Astrocyte (in vitro differentiated cells and primary cell): ENCODE measurements at places on chromosomes 5 and 9.

- no peak for DNase-seq
Observed at GRCh38 chr9:135769489-135770202, 67.7 kb downstream of the KCNT1 start.

GRCh38 chr9:132726576-132727130 lies 56.4 kb downstream of the GTF3C4 start:
- no peak for DNase-seq

GRCh38 chr9:6938447-6938846 lies 180.7 kb downstream of the KDM4C start:
- peak; percentile 98 for DNase-seq

- no peak for DNase-seq
Observed at GRCh38 chr9:135077497-135078200, 9.8 kb upstream of the OLFM1 start.

GRCh38 chr9:36640771-36641381 lies 68.2 kb downstream of the MELK start:
- no peak for DNase-seq

GRCh38 chr9:1979741-1980367 lies 35.3 kb upstream of the SMARCA2 start:
- peak; percentile 94 for DNase-seq

DNA sequence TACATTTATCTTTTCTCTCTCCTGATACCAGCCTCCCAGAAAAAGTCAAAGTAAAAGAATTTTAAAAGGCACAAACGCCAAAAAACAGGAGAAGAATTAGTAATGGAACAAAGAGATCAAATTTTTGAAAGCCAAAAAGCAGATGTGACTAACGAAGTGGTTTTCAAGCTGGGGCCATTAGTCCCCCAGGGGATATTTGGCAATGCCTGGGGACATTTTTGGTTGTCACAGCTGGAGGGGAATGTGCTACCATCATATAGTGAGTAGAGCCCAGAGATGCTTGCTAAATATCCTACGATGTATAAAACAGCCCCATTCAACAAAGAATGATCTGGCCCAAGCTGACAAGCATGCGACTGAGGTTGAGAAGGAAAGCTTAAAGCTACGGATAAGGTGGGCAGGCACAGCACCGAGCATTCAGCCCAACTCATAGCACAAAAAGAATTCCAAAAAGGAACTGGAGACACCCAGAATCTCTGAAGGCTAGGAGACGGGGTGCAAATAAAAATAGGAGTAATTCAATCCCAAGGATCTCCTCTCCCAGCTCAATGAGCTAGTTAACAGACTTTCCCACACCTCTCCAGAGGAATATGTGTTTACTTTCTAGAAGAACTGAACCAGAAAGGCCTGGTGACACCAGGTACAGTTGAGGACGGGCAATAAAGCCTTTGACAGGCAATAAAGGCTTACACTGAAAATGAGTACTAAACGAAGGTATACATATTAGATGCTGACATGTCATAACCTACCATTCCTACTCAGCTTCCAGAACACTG lies 269.0 kb downstream of the DENND1A start:
- no peak for DNase-seq

DNA sequence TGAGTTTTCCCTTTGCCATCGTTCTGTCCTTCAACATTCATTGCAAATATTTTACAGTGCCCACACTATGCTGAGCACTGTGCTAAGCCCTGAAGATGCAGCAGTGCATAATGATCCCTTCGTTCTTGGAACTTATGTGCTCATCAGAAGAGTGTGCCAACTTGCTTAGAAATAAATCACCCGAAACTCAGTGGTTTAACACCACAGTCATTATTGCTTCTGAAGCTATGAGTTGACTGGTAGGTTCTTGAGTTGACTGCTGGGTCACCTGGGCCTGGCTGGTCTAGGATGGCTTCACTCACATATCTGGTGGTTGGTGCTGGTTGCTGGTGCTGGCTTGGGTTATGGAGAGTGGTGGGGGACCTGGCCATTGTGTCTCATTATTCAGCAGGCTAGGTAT lies 20.9 kb downstream of the PCSK5 start:
- no peak for DNase-seq

- peak; percentile 22 for DNase-seq
Observed at GRCh38 chr9:132235894-132236661, 74.2 kb downstream of the NTNG2 start.

GRCh38 chr5:90345684-90346083 lies 63.9 kb downstream of the CETN3 start:
- no peak for DNase-seq

DNA sequence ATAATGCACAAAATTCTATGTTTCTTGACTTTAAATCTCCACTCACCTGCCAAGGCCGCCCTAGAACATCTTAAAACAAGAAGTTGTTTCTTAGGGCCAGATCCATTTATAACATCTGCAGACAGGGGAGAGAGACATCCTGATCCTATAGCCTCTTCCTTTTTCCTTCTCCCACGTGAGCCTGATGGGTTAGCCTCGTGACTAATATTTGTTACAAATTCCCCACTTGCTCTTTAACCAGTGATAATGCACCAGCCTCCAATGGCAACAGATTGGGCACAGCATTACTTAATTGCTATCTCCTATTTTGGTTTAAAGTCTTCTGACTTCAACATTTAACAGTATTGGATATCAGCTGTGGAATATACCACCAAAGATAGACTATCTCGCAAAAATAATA lies 196.5 kb downstream of the GADD45G start:
- no peak for DNase-seq

- no peak for DNase-seq
Observed at GRCh38 chr9:137255448-137256114, 454 bp downstream of the NELFB start.

- DNase-seq, result no peak
Observed at GRCh38 chr9:121009650-121010049, 40.4 kb downstream of the C5 start.

GRCh38 chr5:1479066-1479465 lies 33.8 kb upstream of the SLC6A3 start:
- no peak for DNase-seq

GRCh38 chr9:35673132-35674024 lies at the start of gene CA9:
CA9 (plus strand) TSS chr9:35673928; CDS start chr9:35673960, 32 bp downstream.
- no peak for DNase-seq

DNA sequence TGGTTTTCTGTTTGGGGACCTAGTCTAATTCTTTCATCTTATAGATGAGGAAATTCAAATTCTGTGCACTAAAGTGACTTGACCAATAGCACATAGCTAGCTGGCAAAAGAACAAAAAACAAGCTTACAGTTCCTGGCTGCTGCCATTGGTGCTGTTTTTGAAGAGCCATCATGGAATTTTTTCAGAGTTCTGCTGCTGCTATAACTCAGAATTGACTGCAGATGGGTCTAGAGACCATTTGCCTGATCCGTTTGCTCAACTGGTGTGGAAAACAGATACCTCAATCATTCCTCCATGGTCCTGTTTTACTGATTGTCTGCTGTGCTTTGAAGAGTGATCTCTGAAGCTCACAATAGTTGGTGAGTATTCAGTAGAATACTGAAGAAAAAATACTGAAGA lies 15.2 kb downstream of the FBXL7 start:
- no peak for DNase-seq

- no peak for DNase-seq
Observed at GRCh38 chr9:16343249-16344237, 526.9 kb downstream of the BNC2 start.

GRCh38 chr5:43042176-43042625 lies 2.1 kb upstream of the ANXA2R start:
- peak; percentile 69 for DNase-seq

DNA sequence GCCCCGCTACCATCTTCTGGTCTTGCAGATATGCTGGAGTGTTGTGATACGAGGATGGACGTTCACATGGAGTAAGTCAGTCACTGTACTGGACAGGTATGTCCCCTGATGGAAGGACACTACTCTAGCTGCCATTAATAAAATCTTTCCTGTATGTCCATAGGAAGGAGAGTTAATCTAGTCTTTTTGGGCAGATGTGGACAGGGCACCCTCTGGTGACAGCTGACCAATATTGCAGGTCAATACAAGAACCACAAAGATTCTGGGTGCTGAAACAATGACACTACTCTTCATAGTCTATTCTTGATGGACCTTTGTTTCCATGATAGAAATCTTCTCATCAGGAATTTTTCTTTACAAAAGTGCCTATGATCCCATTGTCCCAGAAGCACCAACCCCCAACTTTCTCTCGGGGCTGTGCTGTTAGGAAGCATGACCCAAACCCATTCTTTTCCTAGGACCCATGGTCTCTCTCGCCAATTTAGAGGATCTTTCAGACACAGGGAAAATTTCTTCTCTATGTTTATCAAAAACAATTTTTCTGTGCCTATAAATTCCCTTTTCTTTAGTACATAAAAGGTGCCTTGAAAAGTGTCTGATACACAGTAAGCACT lies 376.9 kb downstream of the DTWD2 start:
- DNase-seq, result no peak

- no peak for DNase-seq
Observed at GRCh38 chr9:76916231-76916630, 10.3 kb upstream of the PRUNE2 start.

GRCh38 chr5:111830333-111830732 lies 73.3 kb upstream of the NREP start:
- peak; percentile 84 for DNase-seq

DNA sequence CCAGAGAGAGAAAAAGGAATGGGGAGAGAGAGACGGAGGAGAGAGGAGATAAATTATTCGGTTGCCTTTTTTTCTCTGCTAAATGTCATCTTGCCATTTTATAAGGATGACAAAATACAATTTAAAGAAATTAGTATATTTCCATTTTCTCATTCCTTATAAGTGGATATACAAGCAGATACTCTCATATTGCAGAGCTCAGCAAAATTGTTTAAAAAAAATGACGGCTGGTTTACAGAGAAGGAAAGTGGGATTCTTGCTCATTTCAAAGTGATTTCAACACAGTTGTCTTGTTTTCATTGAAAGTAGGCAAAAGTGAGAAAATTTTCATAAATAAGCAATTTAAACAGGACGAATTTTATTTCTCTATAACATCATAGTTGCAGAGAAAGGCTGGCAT lies 641.9 kb upstream of the CDH6 start:
- no peak for DNase-seq

DNA sequence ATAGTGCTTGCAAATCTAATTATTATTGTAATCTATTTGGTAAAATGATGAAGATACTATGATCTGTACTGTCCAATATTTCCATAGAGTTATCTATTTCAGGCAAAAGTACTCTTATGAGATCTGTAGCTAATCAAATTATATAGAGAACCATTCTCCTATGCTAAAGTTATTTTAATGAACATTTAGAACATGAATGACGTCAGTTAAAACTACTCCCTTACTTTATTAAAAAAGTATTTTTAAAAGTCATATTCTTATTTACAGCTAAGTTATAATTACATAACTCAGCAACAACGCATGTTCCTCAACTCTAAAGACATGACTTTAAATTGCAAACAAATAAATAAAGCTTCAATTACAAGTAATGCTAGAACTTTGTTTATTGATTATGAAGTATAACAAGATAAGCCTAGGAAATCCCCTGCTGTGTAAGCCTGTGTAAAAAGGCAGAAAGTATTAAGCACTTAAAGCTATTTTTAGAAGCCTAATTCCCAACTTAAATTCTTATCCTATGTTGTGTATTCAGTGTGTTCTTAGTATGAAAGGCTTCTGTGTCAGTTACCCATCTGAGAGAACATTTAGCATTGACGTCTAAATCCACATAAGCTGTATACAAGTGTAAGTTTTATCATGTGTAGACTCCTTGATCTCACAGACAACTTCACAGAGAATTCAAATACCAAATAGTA lies 285.7 kb downstream of the HCN1 start:
- DNase-seq, result no peak

DNA sequence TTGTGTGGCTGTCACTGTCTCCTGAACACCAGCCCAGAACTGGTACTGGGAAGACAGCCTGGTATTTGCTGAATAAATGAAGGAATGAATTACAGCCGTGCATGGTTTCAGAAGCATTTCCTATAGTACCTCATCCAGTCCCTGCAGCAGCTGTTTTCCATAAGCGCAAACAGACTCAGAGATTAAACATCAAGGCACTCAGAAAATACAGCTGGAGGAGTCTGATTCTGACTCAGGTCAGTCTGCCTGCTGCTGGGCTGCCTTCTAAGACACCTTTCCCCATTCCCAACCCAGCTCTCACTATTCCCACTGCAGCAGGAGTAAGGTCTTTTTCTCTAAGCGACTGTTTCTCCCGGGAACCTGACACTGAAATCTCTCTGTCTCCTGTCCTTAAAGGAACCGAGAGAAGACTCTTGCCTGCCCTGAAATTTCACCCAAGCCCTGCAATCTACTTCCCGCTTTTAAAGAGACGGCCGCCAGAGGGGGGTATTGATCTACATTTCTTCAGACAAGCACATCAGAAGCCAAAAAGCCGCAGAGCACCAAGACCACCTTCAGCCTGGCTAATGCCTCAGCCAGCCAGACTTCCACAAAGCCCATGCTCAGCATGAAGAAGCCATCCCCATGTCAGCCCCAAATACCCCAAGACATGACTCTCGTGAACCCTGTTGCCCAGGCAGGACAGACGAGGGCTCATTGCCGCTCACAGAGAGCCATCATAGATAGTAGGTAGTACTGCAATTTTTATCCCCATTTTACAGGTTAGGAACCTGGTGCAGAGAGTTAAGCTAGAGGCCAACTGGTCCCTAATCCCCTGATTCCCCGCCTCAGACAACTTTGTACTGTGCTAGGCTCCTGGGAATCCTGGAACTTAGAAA lies 5.4 kb upstream of the FOXI1 start:
- peak; percentile 41 for DNase-seq

DNA sequence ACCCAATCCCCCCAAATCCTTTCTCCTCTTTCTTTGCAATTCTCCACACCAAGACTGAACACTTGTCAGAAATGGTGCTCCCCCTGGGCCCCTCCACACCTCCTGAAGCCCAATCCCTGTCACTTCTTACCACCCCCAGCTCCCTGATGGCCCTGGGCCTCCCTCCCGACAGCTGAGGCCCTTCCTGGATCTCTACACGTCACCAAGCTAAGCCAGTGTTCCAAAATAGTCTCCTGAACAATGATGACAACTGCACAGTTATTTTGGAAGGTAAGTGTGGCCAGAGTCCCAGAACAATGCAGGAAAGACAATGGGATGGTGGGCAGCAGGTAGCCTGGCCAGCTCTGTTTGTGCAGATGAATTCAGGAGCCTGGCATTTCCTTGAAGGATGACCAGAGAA lies 63.7 kb upstream of the PRSS3 start:
- no peak for DNase-seq

DNA sequence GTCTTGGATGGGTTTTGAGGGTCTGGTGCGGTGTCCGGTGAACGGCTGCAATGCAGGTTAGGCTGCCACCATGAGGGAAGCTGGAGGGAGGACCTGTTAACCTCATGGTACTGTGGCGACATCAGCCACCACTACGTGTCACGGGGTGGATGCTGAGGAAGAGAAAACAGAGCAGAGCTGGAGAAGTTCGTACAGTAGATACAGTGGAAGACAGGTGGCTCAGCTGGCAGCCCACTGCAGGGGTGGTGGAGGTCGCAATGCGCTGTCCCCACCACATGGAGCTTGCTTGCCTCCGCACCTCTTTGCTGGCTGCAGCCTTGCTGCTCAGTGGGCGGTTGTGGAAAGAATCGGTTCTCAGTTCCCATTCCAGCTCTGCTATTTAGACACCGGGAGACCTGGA lies 2.8 kb downstream of the DCANP1 start:
- no peak for DNase-seq
